ENCODE measurements at places on chromosomes 16 and 17. TPM values are rescaled to one million over a fixed set of nuclear protein-coding genes. Genes with fewer than 3 reads are reported as not detected.

The HLF gene
- 37.6 TPM for total RNA-seq

The KRTAP1-5 gene
- not detected for total RNA-seq

The PRSS33 gene
- total RNA-seq: 2.9 TPM

The NLRC3 gene
- total RNA-seq: 0.71 TPM

The UNC45B gene
- 14.8 TPM for total RNA-seq

The FOXC2 gene
- total RNA-seq: 2.8 TPM

The PLLP gene
- total RNA-seq: 2.7 TPM

The BICDL2 gene
- 3.1 TPM for total RNA-seq

The IKZF3 gene
- total RNA-seq: 0.55 TPM

The TAT gene
- not detected for total RNA-seq

The SPATA22 gene
- 1.8 TPM for total RNA-seq

The TMEM92 gene
- 0.16 TPM for total RNA-seq

The HES7 gene
- total RNA-seq: not detected

The TIGD7 gene
- 26.5 TPM for total RNA-seq

The MYL11 gene
- 194 TPM for total RNA-seq
